Endothelial cell (in vitro differentiated cells): ENCODE measurements at places on chromosomes 3 and 15. TPM values are rescaled to one million over a fixed set of nuclear protein-coding genes. Genes with fewer than 3 reads are reported as not detected.
A peak's percentile ranks its signal among the peaks of the same experiment; 100 is the strongest.

DNA sequence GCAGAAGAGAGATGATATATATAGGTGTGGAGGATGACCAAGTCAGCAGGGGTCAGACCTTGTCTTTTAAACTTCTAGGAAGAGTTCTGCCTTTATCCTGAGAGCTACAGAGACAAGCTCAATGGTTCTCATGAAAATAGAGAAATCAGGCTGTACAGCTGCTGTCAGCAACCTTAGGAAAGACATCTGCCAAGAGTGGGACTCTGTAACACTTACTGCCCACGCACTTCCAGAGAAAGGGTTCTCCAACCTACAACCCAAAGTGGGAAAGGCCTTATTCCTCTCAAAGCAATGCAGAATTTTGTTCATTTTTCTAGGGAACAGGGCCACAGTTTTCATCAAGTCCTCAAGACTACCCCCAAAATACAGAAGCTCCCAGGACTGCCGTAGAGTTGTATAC is 138.7 kb downstream of the STT3B start:
- no peak for DNase-seq

- peak; percentile 73 for DNase-seq
Observed at GRCh38 chr3:12984023-12984823, 89.0 kb downstream of the IQSEC1 start.

GRCh38 chr3:48820612-48821324 is 26.9 kb downstream of the PRKAR2A start:
- no peak for DNase-seq

DNA sequence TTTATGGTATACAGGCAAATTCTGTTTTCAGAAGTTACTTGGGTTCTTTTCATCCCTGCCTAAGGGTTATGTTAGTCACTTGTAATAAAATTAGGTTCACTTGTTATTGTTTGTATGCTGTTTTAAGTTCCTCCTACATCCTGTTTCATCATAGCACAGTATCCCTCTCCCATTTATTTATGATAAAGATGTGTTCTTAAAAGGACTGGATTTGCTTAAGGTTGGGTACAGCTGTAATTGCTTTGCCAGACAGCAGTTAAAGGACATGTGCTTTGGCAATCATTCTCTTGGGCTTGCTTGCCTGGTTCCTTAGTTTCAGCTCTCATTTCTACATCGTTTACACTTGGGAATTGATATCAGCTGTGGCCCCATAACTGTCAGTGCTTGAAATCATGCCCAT is 11.7 kb downstream of the ATP2C1 start:
- no peak for DNase-seq

- DNase-seq = no peak
Observed at GRCh38 chr3:84759361-84759760, 199.4 kb upstream of the CADM2 start.

- no peak for DNase-seq
Observed at GRCh38 chr3:43970920-43971319, 270.8 kb upstream of the TOPAZ1 start.

GRCh38 chr3:112815981-112816380 is 30.7 kb downstream of the CD200R1L start:
- DNase-seq = no peak

DNA sequence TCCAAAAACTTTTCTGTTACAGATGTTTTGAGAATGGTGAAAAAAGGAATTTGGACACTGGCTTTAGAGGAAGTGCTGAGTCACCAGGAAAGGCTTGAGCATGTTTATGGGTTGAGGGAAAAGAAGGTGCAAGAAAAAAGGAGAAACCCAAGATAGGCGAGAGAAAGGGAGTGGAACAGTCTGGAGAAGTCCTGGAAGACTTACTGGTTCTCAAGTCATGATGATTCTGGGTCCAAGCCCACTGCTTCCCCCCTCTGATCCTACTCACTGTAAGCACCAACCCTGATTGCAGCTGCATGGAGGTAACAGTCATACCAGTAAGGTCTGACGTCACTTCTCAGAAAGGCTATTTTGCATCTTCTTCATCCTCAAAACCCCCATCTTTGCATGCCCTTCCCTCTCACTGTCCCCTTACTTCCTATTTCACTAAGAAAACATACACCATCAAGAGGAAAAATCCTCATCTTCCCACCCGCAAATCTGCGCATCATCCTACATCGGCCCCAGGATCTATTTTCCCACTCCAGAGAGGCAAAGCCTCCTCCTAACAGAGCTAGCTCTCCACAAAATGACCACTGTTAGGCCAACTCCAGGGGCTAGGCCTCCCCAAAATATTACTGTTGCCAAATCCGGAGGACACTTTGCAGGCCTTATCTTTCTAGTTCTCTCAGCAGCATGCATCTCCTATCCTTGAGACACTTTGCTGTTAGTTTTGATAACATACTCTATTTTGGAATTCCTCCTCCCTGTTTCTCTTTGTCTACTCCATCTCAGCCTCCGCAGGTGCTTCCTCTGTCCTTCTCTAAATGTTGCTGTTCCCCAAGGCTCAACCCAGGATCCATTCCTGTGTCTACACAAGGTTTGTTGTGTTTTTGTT is 3.2 kb upstream of the ATP13A3 start:
- DNase-seq = no peak

- DNase-seq = no peak
Observed at GRCh38 chr15:42716626-42717025, 20.3 kb downstream of the CDAN1 start.

- no peak for DNase-seq
Observed at GRCh38 chr15:62706317-62706716, 336.2 kb upstream of the TPM1 start.

- DNase-seq = no peak
Observed at GRCh38 chr15:73328149-73328820, 40.5 kb downstream of the HCN4 start.

- no peak for DNase-seq
Observed at GRCh38 chr3:72346526-72346926, 501.7 kb downstream of the SHQ1 start.

DNA sequence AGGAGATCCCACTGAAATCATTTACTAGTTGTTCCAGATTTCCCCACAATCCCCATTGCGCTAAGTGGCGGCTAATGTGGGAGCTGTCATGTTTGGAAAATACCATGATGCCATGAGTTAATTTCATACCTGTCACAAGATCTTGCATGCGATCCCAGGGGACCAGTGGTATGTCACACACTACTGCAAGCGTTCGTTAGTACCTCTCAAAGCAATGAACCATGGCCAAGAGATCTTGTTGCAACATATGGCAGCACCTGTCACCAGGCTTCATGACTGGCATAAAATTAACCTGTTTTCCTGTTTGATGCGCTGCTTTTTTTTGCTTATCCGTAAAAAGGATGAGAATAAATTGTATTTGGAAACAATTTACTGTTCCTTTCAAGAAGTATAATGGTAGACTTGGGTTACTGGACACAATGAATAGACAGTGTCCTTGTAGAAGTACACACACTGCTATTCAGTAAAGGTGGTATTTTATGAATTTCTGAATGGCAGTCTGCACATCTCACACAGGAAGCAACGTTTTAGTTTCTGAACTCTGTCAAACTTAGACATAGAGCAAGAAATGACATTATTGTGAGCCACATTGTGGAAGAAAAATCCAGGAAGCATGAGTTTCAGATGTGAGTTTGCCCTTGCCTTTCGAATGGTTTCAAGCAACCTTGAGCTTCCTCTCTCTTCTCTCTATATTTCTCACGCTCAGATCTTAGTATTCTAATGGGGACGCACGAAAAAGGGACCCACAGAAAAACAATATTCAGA is 81.9 kb downstream of the CHL1 start:
- no peak for DNase-seq

DNA sequence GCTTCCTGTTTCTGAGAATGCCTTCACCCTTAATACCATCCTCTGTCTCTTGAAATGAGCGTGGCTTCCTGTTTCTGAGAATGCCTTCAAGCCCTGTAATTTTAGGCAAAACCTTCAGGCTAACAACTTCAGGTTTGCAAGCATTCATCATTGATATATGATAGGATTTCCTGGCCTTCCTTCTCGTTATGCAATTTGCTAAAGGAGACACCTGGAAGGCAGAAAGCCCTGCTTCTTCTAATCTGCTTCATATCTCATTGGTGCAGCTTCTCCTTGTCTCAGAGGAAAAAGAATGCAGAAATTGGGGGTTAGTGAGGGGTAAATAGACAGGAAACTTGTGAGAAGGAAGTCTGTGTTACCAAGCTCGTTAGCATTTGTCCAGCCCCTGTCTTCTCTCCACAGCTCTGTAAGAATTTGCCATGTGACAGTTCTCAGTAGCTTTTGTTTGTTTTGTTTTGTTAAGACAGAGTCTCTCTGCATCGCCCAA is 7.3 kb downstream of the ARL6IP5 start:
- DNase-seq = peak; percentile 10

GRCh38 chr3:142916605-142917004 is 27.7 kb upstream of the PCOLCE2 start:
- DNase-seq = no peak

- DNase-seq = no peak
Observed at GRCh38 chr3:119359476-119360326, 65.5 kb downstream of the ARHGAP31 start.

GRCh38 chr3:159988617-159989271 is at the start of gene IL12A:
IL12A (plus strand) TSS chr3:159988835.
- DNase-seq = peak; percentile 83

DNA sequence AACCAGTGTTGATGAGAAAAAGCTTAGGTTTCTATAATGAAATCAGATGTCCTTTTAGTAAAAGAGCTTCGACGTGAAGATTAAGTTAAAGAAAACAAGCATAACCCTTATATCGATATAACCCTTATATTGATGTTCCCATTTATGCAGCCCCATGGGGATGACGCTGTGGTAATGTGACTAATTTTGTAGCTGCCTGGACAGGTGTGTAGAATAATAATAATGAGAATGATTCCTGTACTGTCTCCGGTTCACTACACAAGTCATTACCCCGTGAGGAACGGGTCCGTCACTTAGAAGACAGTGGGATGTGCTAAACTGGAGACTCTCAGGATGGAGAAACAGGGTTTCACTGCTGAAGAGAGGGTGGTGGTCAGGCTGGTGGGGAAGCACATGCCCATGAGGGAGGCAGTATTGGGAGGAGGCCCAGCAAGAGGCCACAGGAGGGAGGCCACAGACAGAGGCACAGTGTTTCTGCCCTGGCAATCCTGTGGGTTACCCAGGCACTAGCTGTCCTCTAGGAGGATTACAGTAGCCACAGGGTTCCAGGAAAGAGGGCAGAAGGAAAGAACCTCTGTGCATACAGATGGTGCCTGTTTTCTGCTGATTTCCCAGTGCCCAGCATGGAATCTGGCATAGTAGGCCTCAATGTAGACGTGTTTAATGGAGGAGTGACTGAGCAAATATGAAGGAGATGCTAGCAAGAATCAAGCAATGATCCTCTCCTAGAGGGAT is 191.1 kb upstream of the TSC22D2 start:
- no peak for DNase-seq

DNA sequence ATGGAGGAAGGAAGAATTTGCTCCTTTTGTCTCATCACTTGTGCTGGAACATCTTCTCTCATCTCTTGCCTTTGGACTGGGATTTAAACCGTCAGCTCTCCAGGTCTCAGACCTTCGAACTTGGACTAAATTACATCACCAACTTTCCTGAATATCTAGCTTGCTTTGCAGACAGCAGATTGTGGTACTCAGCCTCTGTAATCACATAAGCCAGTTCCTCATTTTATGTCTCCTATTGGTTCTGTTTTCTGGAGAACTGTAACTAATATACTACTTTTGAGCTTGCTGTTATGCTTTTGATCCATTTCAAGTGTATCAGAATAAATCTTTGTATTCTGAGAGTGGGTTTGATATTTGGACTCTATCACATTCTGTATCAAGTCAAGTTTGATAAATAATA is 164.3 kb upstream of the VEPH1 start:
- DNase-seq = no peak

- no peak for DNase-seq
Observed at GRCh38 chr3:48219543-48219942, 3.8 kb upstream of the CAMP start.

The SNTN gene
- not detected for total RNA-seq

The NME9 gene
- not detected for total RNA-seq

The HMG20A gene
- 111 TPM for total RNA-seq

The GCSAM gene
- total RNA-seq = not detected

The ZNF501 gene
- total RNA-seq = 4.7 TPM

The ZNF662 gene
- 1.4 TPM for total RNA-seq

The ITIH3 gene
- total RNA-seq = not detected

The TBC1D23 gene
- total RNA-seq = 31.2 TPM

The RBPMS2 gene
- total RNA-seq = 24.0 TPM

The FSIP1 gene
- total RNA-seq = 0.41 TPM
